CD4-positive, alpha-beta memory T cell (primary cell): ENCODE measurements at places on chromosomes 7 and 10.
A peak's percentile ranks its signal among the peaks of the same experiment; 100 is the strongest.

DNA sequence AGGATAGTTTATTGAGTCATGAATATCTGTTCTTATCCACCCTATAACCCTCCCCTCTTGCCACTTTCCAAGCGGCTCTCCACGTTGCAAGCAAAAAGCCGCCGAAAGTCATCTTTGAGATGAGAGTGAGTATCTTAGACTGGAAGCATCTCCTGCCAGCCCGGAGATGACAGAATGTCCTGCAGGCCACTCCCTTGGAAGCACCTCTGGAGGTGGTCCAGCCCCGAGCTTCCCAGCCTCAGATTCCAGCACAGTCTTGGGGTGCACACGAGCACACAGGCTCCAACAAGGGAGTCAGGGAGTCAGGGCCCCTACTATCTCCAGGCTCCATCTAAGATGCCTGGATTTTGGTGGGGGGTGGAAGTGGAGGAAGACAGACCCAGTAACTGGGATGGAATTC lies 5.5 kb upstream of the ELN start:
- H3K36me3 ChIP-seq: no peaks in the 10 kb centered on the region
- H3K4me3 ChIP-seq: no peak overlapping the region
- H3K4me1 ChIP-seq: peaks cover 4% of the 10 kb centered on the region
- peaks cover 8% of the 10 kb centered on the region for H3K27me3 ChIP-seq
- DNase-seq: no peak
- no peak overlapping the region for H3K27ac ChIP-seq

DNA sequence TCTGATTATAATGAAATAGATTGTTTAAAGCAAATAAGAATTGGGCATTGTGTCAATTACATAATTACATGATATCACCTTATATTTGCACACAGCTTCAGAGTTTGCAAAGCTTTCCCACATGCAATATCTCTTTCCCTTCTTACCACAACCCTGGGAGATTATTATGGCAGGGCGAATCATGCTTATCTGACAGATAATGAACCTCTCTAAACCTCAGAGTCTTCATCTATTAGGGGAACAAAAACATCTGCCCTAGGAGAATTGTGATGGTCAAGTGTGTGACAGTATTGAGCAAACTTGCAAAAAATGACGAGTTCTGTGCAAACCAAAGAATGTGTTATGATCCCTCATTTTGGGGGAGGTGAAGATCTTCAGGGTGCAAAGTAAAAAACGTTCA lies 90.0 kb downstream of the MYOF start:
- H3K36me3 ChIP-seq: no peaks in the 10 kb centered on the region
- no peak overlapping the region for H3K27ac ChIP-seq
- H3K4me3 ChIP-seq: no peak overlapping the region
- no peaks in the 10 kb centered on the region for H3K27me3 ChIP-seq
- no peak for DNase-seq

DNA sequence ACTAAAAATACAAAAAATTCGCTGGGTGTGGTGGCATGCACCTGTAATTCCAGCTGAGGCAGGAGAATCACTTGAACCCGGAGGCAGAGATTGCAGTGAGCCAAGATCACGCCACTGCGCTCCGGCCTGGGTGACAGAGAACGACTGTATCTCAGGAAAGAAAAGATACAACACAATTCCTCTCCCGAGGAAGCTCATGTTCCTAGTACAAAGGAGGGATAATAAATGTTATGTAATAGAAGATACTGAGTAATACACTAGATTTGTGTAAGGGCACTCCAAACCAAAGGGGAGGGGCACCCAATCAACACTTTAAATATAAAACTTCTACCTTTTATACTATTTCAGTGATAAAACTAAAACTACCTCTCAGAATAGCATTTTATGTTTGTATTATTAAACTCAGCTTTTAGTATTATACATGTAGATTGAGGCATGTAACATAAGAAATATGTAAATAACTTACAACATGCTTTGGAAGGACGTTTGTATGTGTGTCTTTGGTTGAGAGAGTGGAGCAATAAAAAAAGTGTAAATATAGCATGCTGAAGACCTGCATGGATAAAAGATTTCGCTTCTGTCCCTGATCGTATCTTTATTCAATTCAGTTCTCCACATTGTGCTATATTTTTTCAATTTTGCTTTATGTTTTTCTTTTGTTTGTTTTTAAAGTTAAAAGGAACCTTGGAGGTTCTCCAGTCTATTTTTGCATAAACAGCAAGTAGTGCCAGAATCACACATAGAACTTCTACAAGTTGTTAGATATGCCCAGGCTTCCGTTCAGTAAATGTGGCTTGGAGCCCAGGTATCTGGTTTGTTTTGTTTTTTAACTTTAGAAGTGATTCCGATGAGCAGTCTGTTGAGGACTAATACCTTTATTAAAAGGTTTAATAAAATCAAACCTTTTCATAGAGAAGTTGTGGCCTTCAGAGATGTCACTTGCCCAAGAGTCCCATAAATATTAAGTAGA lies 71.9 kb downstream of the WAC start:
- no peak overlapping the region for H3K27ac ChIP-seq
- DNase-seq: no peak
- no peaks in the 10 kb centered on the region for H3K27me3 ChIP-seq
- H3K36me3 ChIP-seq: peaks cover 26% of the 10 kb centered on the region

GRCh38 chr7:11332186-11332864 lies 358.7 kb downstream of the PHF14 start:
- H3K36me3 ChIP-seq: no peaks in the 10 kb centered on the region
- no peak overlapping the region for H3K27ac ChIP-seq
- no peaks in the 10 kb centered on the region for H3K27me3 ChIP-seq

- no peak overlapping the region for H3K27ac ChIP-seq
- no peaks in the 10 kb centered on the region for H3K27me3 ChIP-seq
- H3K4me1 ChIP-seq: no peaks in the 10 kb centered on the region
- DNase-seq: no peak
- no peaks in the 10 kb centered on the region for H3K36me3 ChIP-seq
- no peak overlapping the region for H3K4me3 ChIP-seq
These were observed 105.3 kb downstream of the CTTNBP2 start for GRCh38 chr7:117767951-117768350.

- no peaks in the 10 kb centered on the region for H3K4me1 ChIP-seq
- H3K27ac ChIP-seq: no peak overlapping the region
- no peaks in the 10 kb centered on the region for H3K36me3 ChIP-seq
- H3K27me3 ChIP-seq: no peaks in the 10 kb centered on the region
- no peak overlapping the region for H3K4me3 ChIP-seq
These were observed 110.3 kb downstream of the C1GALT1 start for GRCh38 chr7:7292608-7293007.

GRCh38 chr10:17273403-17273802 lies 45.4 kb downstream of the VIM start:
- no peak overlapping the region for H3K27ac ChIP-seq
- DNase-seq: no peak
- H3K4me3 ChIP-seq: no peak overlapping the region
- H3K36me3 ChIP-seq: no peaks in the 10 kb centered on the region
- no peaks in the 10 kb centered on the region for H3K4me1 ChIP-seq

GRCh38 chr10:64733980-64734379 lies 1212.8 kb downstream of the REEP3 start:
- H3K27me3 ChIP-seq: no peaks in the 10 kb centered on the region
- H3K36me3 ChIP-seq: no peaks in the 10 kb centered on the region
- H3K27ac ChIP-seq: no peak overlapping the region
- no peak overlapping the region for H3K4me3 ChIP-seq
- no peak for DNase-seq
- H3K4me1 ChIP-seq: no peaks in the 10 kb centered on the region

GRCh38 chr7:106757846-106758245 lies 96.9 kb upstream of the CCDC71L start:
- no peak overlapping the region for H3K27ac ChIP-seq
- no peaks in the 10 kb centered on the region for H3K36me3 ChIP-seq
- H3K4me3 ChIP-seq: no peak overlapping the region
- DNase-seq: no peak
- no peaks in the 10 kb centered on the region for H3K4me1 ChIP-seq

- H3K4me3 ChIP-seq: no peak overlapping the region
- no peak for DNase-seq
- H3K27me3 ChIP-seq: no peaks in the 10 kb centered on the region
- no peaks in the 10 kb centered on the region for H3K36me3 ChIP-seq
- no peak overlapping the region for H3K27ac ChIP-seq
These were observed 706.8 kb upstream of the LRRTM3 start for GRCh38 chr10:66218981-66219587.

DNA sequence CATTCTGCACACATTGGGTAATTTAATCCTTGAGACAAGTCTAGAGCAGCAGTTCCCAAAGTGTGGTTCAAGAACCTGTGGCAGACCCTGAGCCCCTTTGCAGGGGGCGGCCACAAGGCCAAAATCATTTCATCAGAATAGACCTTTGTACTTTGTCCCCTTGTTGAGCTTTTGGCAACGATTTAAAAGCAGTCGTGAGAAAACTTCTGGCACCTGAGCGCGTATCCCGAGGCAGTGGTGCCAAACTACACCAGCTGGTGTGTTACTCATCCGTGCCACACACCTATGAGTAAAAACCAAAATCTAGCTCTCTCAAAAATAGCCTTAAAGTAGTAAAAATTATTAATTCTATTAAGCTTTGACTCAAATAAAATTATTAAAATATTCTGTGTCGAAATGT lies 306.8 kb downstream of the SDK1 start:
- no peaks in the 10 kb centered on the region for H3K4me1 ChIP-seq
- no peak overlapping the region for H3K27ac ChIP-seq
- H3K27me3 ChIP-seq: peaks cover 6% of the 10 kb centered on the region
- no peaks in the 10 kb centered on the region for H3K36me3 ChIP-seq
- no peak for DNase-seq
- H3K4me3 ChIP-seq: no peak overlapping the region

- H3K27ac ChIP-seq: peak within 1 kb of the TSS; percentile 86
- peak; percentile 88 for DNase-seq
- peaks cover 51% of the 10 kb centered on the region for H3K4me1 ChIP-seq
- H3K4me3 ChIP-seq: peak within 1 kb of the TSS; percentile 63
- no peaks in the 10 kb centered on the region for H3K27me3 ChIP-seq
These were observed at the start of the genes GLUD1 and SHLD2 for GRCh38 chr10:87094373-87095235. Gene GLUD1 (minus strand): TSS chr10:87094843. CDS start chr10:87094769, 74 bp downstream. Gene SHLD2 (plus strand): TSS chr10:87095206. CDS start chr10:87151355, 56,149 bp downstream.

DNA sequence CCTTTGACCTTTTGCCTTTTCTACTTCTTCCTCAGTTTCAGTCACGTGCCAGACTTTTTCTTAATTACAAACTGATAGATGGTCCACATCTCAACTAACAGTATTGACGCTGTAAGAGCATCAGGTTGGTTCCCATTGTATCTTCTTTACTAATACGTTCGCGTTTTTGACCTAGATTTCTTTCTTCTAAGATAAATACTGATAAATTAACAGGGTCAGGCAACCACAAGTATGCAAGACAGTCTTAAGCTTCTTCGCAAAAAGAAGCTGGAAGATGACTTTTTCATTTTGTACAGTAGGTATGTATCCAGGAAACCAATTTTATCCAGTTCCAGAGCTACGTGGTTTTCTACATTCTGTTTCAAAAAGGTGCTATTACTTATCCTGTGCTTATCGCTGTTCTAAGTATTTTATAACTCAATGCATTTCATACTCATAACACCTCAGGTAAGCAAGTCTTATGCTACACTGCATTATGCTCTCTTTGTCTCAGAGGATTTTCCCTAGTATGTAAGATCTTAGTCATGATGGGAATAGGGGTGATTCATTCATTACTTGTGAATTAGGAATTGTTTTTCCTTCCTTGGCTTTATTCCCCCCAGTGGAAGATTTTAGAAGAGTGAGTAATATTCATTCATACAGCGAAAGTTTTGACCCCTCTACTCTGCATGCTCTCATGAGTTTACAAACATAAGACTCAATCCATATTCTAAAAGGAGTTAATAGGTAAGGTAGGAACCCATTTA lies 955 bp downstream of the DUS4L start:
- peaks cover 48% of the 10 kb centered on the region for H3K4me1 ChIP-seq
- DNase-seq: no peak
- peak overlapping the region; percentile 76 for H3K4me3 ChIP-seq

DNA sequence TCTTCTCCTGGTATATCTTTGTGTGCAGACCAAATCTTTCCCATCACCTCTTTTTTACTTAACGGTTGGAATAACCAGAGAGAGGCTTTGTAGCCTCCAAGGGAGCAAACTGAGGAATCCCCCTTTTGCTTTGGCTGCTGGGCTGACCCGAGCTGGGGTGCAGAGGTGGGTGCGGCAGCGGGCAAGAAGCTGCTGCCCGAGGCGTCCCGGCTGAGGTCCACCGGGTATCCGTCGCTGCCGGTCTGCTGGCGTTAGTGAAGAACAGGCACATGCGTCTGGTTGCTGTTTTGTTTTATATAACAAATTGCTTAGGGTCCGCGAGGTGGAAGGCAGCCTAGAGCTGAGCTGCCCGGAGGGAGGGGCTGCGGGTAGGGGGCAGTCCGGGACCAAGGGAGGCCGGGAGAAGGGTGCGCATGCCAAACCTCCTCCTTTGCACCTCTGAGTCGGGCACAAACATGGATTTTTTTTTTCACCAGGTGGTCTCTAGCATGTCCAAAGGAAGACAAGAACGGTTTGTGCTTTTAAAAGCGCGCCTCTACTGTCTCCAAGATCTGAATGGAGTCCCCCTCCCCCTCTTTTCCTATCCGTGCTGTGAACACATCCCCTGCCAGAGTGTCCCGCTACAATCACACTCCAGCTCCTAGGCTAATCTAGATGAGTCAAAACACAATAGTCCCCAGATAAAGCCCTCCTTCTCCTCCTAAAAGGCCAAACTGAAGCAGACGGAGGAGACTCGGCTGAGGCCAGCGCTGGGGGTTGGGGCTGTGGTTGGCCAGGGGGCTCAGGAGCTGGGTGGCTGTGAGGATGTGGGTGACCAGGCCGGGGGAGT lies 6.8 kb upstream of the GATA3 start:
- H3K4me3 ChIP-seq: no peak overlapping the region
- no peaks in the 10 kb centered on the region for H3K36me3 ChIP-seq

DNA sequence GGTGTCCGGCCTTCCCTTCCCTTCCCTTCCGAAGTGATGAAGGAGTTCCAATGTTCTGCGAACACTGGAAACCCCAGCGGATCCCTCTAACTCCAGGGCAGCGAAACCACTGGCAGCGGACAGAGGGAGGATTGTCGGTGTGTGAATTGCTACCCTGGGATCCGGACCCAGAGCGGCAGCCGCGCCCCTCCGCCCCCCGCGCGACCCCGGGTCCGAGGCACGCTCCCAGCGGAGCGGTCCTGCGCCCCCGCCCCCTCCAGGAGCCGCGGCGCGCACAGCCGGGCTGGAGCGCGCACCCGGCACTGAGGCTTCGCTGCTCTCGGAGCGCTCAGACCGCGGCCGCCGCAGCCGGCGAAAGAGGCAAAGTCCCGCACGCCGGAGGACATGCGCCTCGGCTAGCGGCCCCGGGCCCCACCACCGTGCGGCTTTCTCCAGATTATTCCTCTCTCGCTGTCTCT lies at the start of gene PTPRZ1:
Gene PTPRZ1 (plus strand): TSS at position 331 of the 458 bp plus-strand sequence. CDS start 339 bp downstream, outside the sequence.
- DNase-seq: no peak
- no peaks in the 10 kb centered on the region for H3K27me3 ChIP-seq
- H3K4me1 ChIP-seq: no peaks in the 10 kb centered on the region
- no peak within 1 kb of the TSS for H3K4me3 ChIP-seq

- no peaks in the 10 kb centered on the region for H3K36me3 ChIP-seq
- H3K27ac ChIP-seq: no peak overlapping the region
- H3K4me1 ChIP-seq: no peaks in the 10 kb centered on the region
- H3K27me3 ChIP-seq: no peaks in the 10 kb centered on the region
- no peak for DNase-seq
These were observed 16.9 kb upstream of the CDK14 start for GRCh38 chr7:90579181-90579688.

DNA sequence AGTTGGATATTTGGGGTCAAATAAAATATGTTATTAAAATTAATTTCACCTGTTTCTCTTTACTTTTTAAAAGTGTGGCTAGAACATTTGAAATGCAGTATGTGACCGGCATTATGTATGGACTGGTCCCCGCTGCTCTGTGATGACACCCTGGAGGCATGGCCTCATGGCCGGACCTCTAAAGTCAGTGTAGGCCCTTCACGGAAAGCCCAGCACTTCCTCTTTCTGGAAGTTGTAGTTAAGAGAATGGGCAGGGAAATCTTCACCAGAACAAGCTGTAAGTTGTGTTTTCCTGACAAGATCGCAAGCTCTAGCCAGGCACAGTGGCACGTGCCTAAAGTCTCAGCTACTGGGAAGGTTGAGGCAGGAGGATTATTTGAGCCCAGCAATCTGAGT lies 38.3 kb upstream of the SRGN start:
- H3K4me3 ChIP-seq: no peak overlapping the region
- H3K36me3 ChIP-seq: no peaks in the 10 kb centered on the region
- no peaks in the 10 kb centered on the region for H3K27me3 ChIP-seq
